ENCODE measurements at places on chromosomes 6 and 20.

DNA sequence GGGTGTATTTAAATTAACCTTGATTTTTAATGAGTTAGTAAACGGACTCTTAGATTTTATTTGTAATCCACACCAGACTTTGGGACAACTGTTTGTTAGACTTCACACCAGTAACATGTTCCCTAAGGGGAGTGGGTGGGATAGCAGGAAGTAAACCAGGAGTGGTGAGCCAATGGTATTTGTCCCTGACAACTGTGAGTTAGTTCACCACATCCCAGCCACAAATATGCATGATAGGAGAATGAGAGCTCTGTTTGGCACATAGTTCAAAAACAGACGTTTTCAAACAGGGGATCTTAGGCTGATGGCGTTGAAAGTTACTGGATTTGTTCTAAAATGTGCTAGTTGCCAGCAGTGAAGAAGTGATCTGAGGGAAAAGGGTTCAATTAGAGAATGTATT is 18.7 kb upstream of the COL10A1 start:
- no peak for DNase-seq

- no peak for DNase-seq
Observed at GRCh38 chr6:162670345-162670744, 57.2 kb downstream of the PRKN start.

- no peak for DNase-seq
Observed at GRCh38 chr6:135701426-135701825, 150.1 kb upstream of the PDE7B start.

GRCh38 chr6:111846066-111846465 is 27.2 kb downstream of the FYN start:
- DNase-seq, result no peak

- no peak for DNase-seq
Observed at GRCh38 chr6:124283486-124283885, 479.8 kb downstream of the NKAIN2 start.

GRCh38 chr6:157988700-157989063 is 7.0 kb downstream of the SYNJ2 start:
- DNase-seq, result no peak

- DNase-seq, result no peak
Observed at GRCh38 chr6:157787080-157787479, 36.0 kb upstream of the SNX9 start.

- no peak for DNase-seq
Observed at GRCh38 chr6:116439522-116440051, 21.6 kb upstream of the CALHM6 start.

- DNase-seq, result no peak
Observed at GRCh38 chr20:45518282-45518681, 2.9 kb upstream of the SPINT3 start.

DNA sequence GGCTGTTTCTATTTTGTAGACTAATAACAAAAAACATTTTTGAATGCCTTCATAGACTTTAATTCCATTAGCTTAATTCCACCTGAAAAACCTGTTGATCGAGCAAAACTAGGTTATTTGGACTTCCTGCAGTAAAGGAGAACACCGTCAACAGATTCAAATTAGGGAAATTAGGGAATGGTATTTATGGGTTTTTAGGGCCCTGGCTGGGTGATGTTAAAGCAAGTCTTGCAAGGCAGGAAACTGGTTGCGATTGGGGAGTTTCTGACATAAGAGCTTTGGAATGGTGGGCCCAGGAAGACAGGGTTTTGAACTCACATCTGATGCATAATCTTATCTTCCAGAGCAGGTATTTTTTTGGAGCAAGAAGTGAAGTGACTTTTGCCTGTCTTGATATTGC is 40.1 kb upstream of the TFAP2C start:
- DNase-seq, result no peak

DNA sequence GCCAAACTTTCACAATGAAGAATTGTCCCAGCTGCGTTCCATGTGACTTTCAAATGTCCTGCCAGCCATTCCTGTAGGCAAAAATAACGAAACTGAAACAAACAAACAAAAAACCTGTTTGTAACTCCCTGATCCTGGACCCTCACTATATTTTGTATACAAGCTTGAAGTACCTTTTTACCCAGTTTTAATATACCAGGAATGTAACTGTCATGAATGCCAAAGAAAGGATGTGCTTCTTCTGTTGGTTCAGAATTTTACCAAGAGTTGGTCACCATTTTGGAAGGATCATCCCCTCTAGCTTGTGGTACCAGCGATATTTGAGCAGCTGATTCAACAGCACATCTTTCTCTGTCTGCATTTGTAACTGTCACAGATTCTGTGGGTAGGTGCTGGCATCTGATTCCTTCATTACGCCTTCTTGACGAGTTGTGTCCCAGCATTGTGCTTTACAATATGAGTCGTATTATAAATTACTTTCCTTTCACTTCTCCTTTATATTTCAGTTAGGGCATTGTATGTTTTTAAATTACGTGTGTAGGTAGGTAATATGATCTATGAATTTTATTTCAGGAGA is 93.9 kb downstream of the DLGAP4 start:
- no peak for DNase-seq

DNA sequence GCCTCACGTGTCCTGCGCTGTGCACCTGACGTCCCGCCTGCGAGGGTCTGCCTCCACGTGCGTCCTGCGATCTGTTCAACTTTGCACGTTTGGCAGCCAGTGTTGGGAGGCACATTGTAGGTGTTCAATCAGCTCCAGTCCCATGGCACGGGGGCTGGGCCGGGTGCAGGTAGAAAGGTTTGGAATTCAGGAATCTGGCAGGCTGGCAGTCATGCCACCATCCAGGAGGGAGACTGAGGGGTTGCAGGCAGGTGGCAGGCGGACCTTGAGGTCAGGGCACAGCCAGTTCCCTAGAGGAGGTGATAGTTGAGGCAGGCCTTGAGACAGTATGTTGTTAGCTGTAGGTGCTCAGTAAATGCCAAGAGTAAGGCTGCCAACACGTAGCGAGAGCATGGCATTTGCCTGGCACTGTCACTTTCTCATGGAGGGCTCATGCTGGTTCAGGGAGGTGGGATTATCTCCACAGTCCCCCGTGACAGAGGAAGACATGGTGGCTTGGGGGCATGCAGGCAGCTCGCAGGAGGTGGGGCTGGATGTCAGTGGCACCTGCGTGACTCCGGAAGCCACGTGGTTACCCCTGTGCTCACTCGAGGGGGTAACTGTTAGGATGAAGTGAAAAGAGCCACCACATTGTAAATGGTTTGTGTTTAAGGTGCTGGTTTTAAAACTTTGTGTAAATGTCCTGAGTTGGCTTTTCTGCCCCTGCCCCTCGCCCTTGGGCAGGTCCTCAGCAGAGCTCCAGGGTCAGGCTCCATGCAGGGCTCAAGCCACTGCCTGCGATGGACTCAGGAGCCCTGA is 111.8 kb upstream of the FRMD1 start:
- no peak for DNase-seq

GRCh38 chr20:16062661-16063581 is 510.3 kb downstream of the KIF16B start:
- DNase-seq, result no peak

DNA sequence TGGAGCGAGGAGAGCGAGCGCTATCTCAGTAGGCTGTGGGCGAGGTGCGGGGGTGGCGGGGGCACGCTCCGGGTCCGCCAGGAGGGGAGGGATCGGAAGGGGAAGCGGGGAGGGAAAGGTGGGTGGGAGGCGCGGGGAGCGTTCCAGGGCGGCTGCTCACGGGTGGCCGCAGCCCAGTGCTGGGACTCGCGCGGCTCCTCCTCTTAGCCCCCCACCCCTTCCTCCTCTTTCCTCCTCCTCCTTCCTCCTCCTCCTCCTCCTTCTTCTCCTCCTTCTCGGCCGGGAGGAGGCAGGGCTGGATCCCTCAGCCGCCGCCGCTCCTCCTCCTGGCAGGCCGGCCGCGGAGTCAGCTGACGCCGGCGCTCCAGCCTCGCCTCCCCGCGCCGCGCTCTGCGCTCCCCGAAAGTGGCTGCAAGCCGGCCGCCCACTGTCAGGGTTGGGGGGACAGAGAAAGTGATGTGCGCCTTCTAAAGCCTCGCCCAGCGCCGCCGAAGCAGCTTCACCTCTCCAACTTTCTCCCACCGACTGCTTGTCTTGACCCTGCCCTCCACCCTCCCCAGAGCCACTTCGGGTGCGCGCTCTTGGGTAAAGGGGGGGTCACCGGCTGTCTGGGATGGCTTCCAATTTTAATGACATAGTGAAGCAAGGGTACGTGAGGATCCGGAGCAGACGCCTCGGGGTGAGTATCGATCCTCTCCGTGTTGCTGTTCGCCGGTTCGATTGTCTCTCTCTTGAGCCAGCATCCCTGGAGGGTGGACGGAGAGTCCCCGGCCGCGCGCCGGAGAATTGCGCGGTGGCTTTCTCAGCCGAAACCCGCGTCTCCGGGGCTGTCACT is at the start of gene DOK5:
DOK5 (plus strand) TSS at position 260 of the 835 bp plus-strand sequence; CDS start at position 614, 354 bp downstream.
- no peak for DNase-seq
